Stimulated activated CD8-positive, alpha-beta memory T cell treated with anti-CD3 and anti-CD28 coated beads, Interleukin-4, amount 100 ng/mL, for 24 hours (primary cell): ENCODE measurements at places on chromosomes 12 and 14.

DNA sequence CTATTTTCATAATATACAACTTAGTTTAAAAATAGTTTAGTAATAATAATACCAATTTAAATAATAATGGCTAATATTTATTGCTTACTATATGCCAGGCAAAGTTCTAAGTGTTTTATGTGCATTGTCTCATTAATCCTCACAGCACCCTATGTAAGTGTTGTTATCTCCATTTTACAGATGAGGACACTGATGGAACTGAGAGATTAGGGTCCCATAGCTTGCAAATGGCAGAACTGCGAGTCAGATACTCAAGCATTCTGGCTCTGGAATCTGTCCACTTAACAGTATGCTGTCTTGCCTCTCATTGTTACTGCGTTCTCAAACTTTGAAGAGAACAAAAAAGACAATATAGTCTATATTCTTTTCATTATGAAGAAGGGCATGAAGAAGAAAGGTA is 19.0 kb downstream of the AP5M1 start:
- DNase-seq: no peak

DNA sequence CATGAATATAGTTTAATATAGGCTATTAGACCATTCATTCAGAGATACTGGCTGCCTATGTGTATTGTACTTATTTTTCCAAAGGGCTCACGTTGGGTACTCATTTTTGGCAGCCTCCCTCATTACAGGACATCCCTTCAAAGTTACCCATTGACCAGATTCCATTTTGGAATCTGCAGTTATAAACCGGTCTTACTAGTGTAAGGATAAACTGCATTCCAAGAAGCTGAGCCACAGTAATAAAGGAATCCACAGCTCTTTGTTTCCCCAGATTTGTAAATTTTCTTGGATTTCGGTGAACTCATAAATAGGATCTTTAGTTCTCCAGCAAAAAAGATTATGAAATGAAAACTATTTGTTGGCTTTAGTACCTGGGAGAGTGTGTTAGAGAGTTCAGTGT is 18.9 kb upstream of the CFL2 start:
- no peak for DNase-seq

DNA sequence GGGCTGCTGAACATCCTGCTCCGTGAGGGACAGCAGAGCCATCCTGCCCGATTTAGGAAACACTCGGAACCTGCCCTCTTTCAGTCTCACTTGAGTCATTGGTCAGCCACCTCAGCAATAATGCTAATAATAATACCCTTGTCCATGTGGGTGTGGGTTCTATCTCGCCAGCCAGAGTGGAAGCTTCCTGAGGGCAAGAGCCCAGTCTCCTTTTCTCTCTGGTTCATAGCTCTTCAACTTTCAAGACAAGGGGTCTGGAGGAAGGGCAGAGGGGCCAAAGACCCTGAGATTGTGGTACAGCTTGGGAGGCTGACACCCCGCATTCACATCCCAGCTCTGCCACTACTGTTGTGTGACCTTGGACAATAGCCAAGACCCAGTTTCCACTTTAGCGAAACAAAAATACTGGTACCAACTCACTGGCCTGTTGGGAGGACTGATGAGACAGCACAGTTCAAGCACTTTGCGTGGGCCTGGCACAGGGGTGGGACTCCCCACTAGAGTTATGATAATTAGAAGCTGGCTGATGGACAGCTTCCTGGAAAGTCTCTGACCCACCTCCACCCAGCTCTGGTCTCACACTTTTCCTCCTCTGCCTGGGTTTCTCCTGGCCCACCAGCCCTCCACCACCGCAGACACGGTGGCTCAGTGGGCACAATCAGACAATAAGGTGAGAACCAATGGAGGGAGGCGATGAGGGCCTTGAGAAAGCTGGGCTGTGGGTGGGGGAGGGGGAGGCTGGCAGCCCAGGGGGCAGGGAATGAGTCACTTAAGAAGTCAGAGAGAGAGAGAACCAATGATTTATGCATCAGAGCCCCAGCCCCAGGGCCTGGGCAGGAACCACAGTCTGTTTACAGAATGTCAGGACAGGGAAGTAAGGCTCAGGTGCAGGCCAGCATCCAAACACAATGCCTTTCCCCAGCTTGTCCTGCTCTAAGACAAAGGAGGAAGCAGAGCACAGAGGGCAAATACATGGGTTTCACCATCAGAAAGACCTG is 9.6 kb downstream of the FAIM2 start:
- no peak for DNase-seq

- DNase-seq: no peak
These were observed 172.8 kb downstream of the NELL2 start for GRCh38 chr12:44703182-44703910.
